Right renal cortex interstitium (tissue), 3 donors: ENCODE measurements at places on chromosomes 4 and X.

- DNase-seq, result no peak
Measured at GRCh38 chr4:94457692-94458106, 6.0 kb downstream of the PDLIM5 start.

DNA sequence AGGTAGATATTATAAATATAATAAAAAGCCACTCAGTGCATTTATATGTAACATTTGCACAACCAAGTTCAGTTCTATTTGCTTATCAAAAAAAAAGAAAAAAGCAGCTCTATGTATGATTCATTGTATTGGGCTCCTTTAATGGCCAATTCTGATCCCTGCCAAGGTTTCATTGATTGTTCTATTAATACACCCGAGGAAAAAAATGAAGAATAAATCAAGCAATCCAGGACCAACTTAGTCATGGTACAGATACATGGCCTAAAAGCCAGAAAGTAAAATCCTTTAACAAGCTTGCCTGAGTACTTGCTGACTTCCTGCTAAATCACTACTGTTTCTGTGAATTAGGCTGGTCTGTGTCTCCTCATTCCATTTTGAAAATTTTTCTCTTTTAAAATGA, 77.6 kb upstream of the PCDH7 start:
- no peak for DNase-seq

DNA sequence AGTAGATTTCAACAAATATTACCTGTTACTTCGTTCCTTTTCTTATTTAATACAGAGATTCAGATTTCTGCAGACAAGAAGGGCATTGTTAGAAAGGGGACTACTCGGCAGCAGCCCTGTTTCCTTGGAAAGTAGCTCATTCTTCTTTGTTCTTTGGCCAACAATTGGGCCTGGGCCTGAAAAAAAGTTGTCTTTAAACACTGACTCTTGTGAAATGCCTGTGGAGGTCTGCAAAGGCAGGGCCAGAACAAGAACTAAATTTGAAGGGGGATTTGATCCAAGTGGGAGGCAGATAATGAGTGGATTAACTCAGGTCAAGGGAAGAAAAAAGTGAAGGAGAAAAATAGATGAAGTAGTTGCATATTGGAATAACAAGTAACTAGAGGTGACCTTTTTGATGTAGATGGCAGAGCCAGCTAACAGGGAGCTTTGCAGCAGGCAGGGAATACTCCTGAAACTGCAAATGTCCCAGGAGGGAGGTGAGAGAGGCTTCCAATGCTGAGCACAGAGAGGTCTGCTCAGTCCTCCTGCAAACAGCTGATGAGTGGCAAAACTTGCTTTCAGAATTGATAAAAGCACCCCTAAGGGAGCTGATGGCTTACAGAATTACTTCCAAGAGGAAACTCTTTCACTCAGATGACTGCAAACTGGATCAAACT, 393.2 kb upstream of the HS3ST1 start:
- DNase-seq, result no peak

- no peak for DNase-seq
Measured at GRCh38 chr4:134219043-134219442, 17.5 kb upstream of the PABPC4L start.

DNA sequence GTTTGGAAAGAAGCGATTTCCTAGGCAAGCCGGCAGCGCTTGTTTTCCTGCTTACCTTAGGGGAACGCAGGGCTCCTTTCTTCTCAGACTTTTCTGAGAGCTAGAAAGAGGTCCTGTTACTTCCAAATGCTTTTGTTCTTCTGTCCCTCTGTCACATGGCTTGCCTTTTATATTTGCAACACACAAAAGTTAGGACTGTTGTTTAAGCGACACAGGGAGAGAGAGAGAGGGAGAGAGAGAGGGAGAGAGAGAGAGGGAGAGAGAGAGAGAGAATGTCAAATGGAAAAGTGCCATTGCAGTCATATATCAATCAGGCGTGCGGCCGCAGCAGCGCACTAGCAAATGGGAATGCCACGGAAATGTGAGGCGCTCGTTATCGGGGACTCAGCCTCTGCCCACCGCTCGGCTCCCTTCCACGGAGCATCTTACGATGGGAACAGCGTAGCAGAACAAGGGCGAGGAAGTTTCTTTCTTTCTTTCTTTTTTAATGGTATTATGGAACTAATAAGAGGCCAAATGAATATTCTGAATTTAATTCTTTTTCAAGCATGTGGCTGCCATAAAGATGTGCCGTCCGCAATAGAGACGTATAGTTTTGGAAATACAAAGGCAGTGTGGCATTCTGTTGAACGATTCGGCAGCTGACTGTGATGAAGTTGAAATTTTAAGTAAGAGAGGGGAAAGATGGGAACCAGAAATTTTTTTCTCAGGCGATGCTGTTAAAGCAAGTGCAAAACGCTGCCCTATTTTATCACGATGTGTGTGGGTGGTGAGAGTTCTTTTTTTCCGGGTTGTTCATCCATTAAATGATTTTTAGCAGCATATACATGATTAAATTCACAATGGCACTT, at the start of gene NDP:
TSS of gene NDP (minus strand) at position 142 of the 851 bp plus-strand sequence. CDS start 14,745 bp downstream, outside the sequence.
- DNase-seq, result no peak

DNA sequence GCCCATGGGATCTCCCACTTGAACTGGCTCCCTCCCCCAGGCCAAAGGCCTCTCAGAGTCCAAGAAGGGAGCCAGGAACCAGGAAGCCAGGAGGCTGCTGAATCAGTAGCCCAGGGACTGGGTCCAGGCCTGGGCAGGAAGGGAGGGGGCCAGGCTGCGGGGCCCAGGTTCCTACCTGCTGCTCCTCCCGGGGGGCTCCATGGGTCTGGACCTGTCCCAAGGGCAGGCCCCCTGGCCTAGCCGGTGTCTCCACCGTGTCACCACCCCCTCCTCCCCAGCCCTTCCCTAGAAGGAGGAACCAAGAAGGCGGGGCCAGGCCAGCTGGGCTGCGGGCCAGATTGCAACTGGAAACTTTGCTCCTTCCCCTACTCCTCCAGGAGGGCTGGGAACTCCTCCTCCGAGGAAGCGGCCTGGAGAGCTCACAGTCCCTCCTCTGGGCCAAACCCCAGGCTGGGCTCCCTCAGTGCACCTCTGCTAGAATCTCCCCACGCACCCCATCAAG, at the start of gene IQSEC2:
TSS of gene IQSEC2 (minus strand) at position 264 of the 502 bp plus-strand sequence.
- peak; percentile 38 for DNase-seq

DNA sequence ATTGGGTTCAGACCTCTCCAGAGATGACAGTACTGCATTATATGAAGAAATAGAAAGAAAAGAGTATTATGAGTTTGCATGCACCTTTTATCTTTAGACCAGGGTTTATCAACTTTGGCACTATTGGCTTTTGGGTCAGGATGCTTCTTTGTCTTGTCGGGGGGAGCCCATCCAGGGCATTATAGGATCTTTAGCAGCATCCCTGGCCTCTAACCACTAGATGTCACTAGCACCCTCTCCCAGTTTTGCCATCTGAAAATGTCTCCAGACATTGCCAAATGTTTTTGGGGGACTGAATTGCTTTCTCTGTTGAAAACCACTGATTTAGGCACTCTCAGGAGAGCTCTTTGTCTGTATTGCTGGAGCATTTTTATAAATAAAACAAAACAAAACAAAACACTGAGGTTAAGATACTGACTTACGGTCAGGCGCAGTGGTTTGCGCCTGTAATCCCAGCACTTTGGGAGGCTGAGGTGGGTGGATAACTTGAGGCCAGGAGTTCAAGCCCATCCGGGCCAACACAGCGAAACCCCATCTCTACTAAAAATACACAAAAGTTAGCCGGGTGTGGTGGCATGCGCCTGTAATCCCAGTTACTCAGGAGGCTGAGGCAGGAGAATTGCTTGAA, 23.6 kb downstream of the CA5B start:
- DNase-seq, result no peak

- DNase-seq, result no peak
Measured at GRCh38 chr4:86006057-86006456, 353.8 kb downstream of the MAPK10 start.

DNA sequence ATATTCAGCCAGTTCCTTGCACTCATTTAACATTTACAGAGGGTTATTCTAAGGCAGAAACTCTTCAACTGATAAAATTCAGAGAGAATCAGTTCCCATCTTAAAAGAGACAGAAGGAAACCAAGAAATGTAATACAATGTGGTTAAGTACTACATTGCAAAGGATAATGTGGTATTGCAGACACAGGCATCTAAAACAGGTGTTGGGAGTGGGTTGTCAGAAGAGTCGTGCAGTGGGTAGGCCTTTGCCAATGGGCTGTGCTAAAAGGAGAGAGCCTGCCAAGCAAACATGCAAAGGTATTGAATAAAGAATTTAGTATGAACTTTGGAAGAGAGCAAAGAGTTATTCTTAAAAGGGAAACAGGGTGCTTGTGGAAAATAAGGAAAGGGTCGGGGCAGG, 1044.4 kb upstream of the DIAPH2 start:
- DNase-seq, result no peak

DNA sequence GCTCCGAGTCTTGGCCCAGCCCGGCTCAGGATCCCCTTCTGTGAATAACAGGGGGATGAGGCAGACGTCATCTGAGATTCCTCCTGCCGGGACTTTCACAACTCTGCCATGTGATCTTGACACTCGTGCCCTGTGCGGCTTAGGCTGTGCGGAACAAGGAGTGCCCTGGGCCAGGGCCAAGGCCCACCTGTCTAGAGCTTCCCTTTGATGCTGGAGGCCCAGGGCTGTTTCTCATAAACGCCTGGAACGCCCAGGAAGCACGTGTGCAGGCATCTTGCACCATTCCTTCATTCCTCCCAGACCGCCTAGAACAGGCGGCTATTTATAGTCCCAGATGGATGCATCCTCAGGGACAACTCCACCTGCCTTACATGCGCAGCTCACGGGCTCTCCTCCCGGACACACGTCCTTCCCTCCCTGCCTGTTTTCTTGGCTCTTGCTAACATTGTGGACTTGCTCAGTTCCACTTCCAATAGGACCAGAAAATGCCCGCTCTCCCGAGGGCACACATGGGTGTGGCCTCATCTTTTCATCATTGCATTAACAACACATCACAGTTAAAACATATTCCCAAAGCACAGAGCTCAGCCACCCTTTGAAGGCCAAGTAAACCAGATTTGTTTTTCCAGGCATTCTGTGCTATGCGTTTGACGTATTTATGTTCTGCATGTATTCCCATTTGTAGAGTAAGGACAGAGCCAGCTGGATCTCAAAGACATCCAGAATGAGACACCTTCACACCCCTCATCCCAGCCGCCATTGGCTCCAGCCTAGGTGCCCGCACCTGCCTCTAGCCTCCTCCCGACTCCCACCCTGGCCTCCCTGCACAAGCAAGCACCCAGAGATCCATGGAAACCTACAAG, 57.2 kb downstream of the ABLIM2 start:
- DNase-seq, result no peak

- DNase-seq, result no peak
Measured at GRCh38 chr4:113584407-113585150, 177.0 kb downstream of the CAMK2D start.

DNA sequence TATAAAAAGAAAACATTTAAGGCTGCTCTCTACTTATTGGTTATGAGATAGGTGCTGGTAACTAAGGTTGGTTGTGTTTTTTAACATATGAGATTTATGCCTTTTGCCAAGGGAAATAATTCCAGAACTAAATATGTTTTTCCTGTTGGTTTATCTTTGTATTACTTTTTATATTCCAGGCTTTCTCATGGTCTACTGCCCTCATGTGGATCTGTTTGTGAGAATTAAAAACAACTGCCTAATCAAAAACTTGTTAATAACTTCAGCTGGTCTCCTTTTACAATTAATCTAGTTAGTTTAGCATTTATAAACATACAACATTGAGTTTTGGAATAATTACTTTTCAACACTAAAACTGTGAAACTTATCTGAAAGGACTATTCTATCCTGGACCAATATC, 1208.3 kb downstream of the ADGRL3 start:
- DNase-seq, result no peak

DNA sequence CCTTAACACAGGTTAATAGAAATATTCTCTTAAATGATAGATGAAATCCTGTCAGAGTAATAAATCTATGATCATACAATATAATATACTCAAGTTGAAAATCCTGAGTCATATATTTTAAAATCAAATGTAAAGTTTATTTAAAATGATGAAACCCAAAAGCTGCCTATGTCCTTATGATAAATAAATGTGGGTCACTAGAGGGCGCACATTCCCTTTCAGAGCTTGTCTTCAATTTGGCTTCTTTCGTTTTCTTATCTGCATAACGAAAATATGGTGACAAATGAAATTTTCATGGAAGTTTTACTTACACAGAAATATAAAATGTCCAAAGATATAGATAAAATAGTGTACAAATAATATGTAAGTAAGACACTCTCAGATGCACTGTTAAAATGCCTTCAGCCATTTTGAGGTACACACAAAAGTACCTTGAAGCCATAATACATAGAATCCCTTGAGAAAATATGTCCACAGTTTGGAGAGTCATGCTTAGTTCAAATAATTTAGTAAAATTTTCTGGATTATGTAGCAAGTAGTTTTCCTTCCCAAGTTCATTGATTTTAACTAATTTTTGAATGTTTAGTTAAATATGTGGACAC, 680.4 kb downstream of the DMD start:
- peak; percentile 15 for DNase-seq

DNA sequence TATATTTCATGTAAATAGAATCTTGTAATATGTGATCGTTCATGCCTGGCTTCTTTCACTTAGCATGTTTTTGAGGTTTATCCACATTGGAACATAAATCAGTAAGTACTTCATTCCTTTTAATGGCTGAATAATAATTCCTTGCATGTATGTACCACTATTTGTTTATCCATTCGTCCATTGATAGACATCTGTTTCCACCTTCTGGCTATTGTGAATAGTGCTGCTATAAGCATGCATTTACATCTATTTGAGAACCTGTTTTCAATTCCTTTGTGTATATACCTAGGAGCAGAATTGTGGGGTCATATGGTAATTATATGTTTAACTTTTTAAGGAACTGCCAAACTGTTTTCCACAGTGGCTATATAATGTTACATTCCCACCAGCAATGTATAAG, 356.7 kb upstream of the DIPK2B start:
- DNase-seq, result no peak

DNA sequence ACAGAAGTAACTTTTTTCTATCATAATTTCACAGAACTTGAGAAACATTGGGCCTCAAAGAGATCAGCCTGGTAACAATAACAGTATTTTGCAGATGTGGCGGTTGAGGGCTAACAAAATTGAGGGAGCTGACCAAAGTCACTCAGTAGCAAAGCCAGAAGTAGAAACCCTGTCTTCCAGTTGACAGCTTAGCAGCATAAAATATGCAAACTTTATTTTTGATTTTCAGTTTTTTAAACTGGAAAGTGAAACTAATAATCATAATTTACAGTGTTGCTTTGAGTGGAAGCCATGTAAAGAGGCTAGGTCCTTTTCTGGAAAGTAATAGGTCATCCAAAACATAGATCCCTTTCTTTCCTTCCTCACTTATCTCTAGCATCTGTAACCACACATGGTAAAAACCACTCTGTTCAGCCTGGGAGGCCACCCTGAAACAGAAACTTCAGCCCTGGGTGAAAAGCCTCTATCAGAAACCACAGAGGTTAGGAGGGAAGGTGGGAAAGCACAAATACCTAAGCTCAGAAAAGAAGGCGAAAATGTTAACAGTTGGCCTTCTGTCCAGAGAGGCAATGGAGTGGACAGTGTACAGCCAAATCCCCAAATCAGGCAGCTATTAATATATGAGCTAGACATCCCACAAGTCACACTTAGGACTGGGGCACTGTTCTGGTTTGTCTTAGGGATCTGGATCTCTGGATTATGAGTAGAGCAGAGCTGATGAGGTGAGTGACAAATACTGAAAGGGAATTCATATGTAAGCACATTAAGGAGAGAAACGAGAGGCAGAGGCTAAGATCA, 61.1 kb upstream of the ARSJ start:
- DNase-seq, result no peak
